ENCODE measurements at places on chromosomes 12 and 14.

DNA sequence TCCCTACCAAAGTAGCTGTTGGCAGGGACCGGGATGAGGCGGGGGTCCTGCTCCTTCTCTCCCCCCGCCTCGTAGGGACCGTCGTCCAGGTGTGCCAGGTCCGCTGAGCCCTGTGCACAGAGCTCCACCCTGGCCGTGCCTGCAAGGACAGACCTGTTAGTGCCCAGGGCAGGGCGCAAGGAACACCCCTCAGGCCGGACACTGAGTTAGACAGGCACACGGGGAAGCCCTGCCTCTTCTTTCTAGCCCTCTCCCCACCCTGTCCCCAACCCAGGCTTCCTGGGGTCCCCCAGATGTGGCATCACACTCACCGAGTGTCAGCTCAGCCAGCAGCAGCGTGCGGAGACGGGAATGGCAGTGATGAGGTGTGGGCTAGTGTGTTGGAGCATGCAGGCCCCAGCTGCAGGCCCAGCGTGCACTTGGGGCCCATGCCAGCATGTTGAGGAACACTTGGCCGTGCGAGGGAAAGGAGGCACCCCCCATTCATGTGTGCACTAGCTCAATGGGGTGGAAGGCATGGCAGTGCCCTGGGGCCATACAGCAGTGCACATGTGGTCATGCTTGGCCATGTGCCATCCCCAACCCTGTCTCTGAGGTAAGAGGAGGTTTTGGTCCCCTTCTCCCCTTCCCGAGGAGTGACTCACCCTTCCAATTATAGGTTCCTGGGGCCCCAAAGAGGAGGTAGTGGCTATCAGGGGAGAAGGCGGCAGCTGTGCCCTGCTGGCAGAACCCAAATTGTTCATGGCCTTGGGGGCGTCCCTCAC lies 7.3 kb downstream of the ITGA7 start:
- DNase-seq: no peak

DNA sequence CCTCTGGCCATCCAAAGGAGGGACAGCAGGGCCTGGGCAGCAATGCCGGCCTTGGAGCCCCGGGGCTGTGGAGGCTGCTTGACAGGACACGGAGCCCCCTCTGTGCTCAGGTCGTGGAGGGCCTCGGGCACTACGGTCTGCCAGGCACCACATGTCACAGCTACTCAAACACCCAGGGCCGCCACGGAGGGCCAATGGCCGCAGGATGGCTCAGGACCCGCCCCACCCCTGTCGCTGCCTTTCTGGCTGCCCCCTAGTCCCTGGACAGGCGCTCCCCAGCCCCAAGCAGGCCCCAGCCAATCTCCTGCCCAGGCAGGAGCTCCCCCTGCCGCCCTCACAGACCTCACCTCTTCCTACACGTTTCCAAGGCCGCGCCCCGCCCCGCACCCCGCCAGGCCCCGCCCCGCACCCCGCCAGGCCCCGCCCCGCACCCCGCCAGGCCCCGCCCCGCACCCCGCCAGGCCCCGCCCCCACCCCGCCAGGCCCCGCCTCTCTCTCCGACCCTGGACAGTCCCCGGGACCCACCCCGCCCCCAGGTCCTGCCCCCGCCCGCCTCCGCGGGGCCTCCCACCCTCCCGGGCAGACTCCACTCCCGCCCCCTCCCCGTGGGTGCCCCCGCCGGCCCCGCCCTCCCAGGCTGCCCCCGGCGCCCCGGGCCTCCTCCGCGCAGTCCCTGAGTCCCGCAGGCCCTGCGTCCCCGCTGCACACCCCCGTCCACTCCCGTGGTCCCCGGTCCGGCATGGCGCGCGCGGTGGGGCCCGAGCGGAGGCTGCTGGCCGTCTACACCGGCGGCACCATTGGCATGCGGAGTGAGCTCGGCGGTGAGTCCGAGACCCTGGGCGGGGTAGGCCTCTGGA lies at the start of gene ASPG:
Gene ASPG, plus strand, starts transcription at position 669 of the 857 bp plus-strand sequence. Its CDS starts 71 bp downstream, at position 740.
- DNase-seq: peak; percentile 87

DNA sequence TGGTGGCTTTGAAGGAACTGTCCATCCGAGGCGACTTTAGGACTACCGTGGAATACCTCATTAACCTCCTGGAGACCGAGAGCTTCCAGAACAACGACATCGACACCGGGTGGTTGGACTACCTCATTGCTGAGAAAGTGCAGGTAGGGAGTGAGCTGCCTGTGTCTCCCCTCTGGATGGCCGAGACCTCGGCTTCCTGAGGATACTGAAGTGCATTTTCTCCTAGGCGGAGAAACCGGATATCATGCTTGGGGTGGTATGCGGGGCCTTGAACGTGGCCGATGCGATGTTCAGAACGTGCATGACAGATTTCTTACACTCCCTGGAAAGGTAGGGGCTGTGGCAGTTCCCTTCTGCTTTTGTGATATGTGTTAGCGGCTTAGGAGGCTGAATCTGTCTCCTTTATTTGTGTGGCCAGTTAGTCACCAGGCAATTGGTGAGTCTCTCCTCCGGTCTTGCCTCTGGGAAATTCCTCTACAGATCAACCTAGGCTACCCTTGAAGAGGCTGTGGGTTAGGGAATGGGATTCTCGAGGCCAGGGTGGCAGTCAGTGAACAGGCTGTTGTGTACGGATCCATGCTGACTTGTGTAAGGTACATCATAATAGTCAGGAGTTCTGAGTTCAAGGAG lies 75.3 kb downstream of the ACACB start:
- no peak for DNase-seq

GRCh38 chr14:103560691-103561090 lies 1.8 kb downstream of the BAG5 start:
- no peak for DNase-seq

DNA sequence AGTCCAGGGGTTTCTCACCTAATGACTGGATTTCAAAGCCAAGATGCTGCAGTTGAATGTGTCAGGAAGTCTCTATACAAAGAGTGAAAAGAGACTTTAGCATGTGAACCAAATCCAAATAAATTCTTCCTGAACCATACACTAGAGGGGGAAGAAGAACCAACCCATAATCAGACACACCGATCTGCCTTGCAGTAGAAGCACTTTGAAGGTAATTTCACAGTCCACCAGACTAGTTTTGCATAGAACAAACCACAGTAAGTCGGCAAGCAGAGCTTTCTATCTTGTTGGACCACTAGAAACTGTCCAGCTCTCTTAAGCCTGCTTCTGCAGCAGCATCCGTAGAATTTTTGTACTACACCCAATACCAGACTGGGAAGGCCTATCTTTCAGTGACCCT lies 39.3 kb downstream of the FIGNL2 start:
- no peak for DNase-seq

- no peak for DNase-seq
These were observed 239.8 kb downstream of the KTN1 start for GRCh38 chr14:55819610-55820304.

DNA sequence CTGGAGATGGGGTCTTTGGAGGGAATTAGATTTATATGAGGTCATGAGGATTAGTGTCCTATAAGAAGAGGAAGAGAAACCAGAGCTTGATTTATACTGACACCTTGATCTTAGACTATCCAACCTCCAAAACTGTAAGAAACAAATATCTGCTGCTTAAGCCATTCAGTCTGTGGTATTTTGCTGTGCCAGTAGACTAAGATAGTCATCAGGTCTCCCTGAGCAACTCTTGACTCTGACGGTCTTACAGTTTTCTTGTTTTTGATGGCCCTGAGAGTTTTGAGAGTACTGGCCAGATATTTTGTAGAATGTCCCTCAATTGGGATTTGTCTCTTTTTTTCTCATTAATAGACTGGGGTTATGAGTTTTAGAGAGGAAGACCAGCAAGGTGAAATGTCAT lies 51.7 kb downstream of the TSHR start:
- DNase-seq: no peak

- no peak for DNase-seq
These were observed 41.3 kb upstream of the LMNTD1 start for GRCh38 chr12:25594376-25594775.

GRCh38 chr12:25995906-25996305 lies 37.4 kb downstream of the RASSF8 start:
- no peak for DNase-seq

GRCh38 chr12:118355843-118356242 lies 16.9 kb downstream of the TAOK3 start:
- no peak for DNase-seq

DNA sequence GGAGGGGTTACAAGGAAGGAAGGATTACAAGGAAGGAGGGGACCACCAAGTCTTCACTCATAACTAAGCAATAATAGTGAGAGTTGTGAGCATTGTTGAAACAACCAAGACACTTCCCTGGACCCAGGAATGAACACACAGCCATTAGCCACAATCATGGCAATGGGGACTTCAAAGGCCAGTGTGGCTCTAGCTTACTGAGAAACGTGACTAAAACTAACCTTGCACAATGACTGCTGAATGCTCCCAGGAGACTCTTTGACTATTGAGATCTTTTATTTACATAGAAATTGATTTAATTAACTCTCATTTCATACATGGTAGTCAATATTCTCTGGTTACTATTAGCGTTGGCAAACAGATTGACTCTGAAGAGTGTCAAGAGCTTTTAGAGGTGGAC lies 263.0 kb upstream of the SOX5 start:
- no peak for DNase-seq

DNA sequence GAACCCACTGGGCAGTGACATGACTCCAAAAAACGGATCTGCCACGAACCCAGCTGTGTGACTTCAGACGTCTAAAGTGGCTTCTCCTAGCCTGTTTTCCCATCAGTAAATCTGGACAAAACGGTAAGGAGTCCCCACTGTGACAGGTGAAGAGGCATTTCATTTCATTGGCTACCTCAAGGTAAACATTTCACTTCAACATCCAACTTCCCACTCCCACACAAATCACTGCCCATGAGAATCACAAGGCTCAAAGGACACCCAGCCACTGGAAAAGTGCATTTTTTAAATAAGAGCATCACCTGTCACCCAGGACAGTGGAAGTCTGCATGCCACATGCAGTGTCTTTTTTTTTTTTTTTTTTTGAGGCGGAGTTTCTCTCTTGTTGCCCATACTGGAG lies 27.9 kb downstream of the HSP90AA1 start:
- DNase-seq: no peak

GRCh38 chr12:111812881-111813741 lies 28.9 kb upstream of the MAPKAPK5 start:
- peak; percentile 92 for DNase-seq

DNA sequence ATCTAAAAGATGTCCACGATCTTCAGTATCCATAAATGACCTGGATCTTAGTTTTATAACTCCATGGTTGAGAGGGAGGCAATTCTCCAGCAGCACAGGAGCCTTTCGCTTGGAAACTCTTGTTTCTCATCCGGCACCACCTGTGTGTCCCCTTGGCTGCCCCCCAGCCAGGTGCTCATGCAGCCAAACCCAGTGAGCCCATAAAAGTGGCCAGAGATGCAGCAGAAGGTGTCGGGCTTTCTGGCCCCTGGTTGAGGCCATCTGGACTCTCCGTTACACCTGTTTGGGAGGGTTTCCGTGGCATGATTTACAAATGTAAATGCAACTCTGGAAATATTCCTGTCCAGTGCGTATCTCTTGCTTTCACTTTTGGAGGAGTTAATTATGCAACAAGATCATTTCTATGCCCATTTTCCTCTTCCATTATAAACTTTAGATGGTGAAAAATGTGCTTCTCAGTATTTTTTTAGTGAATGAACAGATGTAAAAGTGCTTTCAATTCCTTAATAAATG lies 291.1 kb downstream of the DIO2 start:
- DNase-seq: no peak

DNA sequence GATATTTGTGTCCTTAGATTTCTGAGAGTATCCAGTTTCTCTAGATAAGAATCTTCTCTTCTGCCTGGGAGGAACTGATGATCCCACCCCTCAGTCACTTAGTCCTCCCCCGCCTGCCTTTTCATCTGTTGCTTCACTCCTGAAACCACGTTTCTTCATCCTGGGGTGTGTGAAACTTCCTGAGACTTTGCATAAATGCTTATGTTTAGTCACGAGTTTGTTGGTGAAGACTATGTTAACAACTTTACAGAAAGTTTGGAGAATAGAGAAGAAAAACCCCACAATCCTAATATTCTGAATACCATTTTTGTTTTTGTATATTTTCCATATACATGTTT lies 33.2 kb downstream of the MARK3 start:
- DNase-seq: no peak

- DNase-seq: no peak
These were observed 126.4 kb downstream of the TBC1D30 start for GRCh38 chr12:64950711-64951298.

- DNase-seq: no peak
These were observed 8.1 kb downstream of the BTBD6 start for GRCh38 chr14:105256292-105256960.

DNA sequence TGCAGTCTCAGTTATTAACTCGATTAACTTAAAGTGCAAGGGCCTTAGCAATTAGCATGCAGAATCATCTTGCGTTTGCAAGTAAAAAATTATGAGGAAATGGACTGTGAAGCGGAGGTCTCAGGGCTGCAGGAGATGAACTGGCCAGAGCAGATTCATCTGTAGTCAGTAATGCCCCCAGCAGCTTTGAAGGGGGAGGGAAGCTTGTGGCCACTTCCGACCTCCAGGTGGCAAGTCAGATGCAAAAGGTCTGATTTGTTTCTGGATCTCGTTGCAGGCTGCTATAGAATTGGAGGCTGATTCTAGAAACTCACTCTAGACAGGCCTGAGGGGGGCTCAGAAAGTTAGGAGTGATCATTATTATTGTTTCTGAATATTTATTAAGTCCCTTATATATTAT lies 107.4 kb upstream of the RGS6 start:
- no peak for DNase-seq

DNA sequence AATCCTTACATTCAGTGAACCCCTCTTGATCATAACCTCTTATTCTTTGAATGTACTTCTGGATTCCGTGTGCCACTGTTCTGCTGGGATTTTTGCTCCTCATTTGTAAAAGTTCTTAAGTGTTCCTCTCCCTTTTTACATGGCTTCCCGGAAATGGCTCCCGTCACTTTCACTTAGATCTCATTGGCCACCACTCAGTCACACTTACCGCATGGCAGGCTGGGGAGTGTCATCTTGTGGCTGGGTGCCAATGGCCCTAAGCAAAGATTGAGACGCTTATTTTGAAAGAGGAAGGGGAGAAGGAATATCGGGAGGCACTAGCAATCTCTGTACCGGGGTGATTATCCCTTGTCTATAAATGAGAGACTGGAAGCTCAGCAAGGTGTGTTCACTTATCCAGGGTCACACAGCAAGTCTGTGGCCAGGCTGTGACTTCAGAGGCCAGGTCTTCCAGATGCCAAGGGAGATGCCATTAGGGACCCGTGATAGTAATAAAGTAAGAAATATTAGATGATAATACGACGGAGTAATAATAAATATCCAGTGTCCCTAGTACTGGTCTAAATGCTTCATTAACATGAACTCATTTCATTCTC lies 68.8 kb downstream of the RNFT2 start:
- no peak for DNase-seq

DNA sequence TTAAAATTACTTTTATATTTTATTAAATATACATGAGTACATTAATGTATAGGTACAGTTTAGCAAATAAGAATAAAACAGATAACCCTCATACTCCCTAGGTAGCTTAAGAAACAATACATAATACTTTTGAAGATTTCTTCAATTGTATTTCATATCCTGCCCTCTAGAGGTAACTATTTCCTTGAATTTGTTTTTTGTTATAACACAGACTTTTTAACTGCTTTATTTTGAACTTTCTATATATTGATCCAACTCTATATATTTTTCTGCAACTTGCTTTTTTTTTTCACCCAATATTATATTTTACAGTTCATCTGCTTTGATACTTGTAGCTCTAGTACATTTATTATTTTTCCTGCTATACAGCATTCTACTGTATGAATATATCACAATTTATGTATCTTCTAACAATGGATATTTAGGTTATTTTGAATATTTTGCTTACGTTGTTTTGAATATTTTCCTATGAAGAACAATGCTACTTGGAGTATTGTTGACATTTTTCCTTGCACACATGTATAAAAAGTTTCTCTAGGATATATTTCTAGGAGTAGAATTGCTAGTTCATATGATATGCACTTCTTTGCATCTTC lies 72.8 kb upstream of the ABCD2 start:
- peak; percentile 13 for DNase-seq
